ENCODE measurements at places on chromosomes 7 and 10. TPM values are rescaled to one million over a fixed set of nuclear protein-coding genes. Genes with fewer than 3 reads are reported as not detected.

Gene C10orf105
- 0.10 TPM for total RNA-seq

Gene CNPY1
- not detected for total RNA-seq

Gene OR2A2
- total RNA-seq: not detected

Gene CTAGE4
- 4.7 TPM for total RNA-seq

Data from tongue (tissue), 3 donors.